Uterus (tissue), 4 donors: ENCODE measurements at places on chromosomes 4 and X. TPM values are rescaled to one million over a fixed set of nuclear protein-coding genes. Genes with fewer than 3 reads are reported as not detected.

DNA sequence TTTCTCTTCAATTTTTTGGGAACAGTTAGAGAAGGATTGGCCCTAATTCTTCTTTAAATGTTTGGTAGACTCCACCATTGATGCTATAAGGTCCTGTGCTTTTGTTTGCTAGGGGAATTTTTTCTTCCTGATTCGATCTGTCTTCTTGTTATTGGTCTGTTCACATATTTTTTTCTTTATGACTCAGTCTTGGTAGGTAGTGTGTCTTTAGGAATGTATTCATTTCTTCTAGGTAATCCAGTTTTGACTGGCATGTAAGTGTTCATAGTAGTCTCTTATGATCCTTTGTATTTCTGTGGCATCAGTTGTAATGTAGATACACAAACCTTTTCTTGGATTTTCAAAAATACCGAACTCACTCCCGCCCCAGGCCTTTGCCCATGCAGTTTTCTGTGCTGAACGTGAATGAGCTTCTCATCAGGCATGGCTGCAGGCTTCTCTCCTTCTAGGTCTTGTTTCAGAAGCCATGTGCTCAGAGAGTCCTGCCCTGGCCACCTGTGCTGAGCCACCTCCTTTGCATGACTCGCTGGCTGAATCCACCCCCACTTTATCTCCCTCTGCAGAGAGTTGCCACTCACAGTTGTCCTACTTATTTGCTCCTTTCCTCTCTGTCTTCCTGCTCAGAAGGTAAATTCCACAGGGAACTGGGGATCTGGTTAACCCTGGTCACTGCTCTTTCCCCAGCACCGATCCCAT is 67.0 kb downstream of the STK32B start:
- H3K36me3 ChIP-seq, result no peaks in the 10 kb centered on the region
- no peaks in the 10 kb centered on the region for H3K27me3 ChIP-seq
- H3K4me3 ChIP-seq, result no peak overlapping the region
- no peak for DNase-seq

DNA sequence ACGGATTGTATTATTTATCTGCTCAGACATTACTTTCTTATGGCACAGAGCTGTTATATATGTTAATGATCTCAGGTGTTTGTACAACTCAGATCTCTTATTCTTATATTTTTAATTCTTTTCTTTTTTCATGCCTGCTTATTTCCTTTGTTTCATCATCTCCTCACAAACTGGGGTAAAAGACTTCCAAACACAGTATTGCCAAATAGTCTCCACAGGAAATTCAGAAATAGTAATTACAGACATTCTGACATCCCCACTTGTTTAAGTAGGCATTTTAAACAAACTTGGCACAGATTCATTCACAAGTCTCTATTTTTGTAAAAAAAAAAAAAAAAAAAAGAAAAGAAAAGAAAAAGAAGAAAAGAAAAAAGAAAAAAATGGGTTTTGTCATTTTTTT is 129.7 kb upstream of the USP38 start:
- no peaks in the 10 kb centered on the region for H3K4me1 ChIP-seq
- no peaks in the 10 kb centered on the region for H3K36me3 ChIP-seq
- no peaks in the 10 kb centered on the region for H3K27me3 ChIP-seq
- H3K27ac ChIP-seq, result no peak overlapping the region
- no peak overlapping the region for H3K4me3 ChIP-seq

DNA sequence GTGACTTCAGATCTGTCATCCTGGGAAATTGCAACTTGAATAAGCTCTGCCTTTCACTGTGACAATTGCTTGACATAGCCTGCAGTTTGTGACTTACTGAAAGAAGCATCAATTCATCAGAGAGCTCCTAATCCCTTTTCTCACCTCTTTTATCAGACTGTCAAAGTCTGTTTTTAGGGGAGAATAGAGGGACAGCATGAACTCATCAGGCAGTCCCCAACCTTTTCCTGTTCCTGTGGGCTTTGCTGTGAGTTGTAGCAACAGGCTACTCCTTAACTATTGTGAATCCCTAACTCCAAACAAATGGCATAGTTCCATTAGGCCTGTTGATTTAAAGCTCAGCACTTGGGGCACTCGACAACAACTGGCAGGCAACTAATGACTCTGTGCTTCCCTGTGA is 64.9 kb downstream of the DOCK11 start:
- H3K27me3 ChIP-seq, result no peaks in the 10 kb centered on the region
- H3K4me1 ChIP-seq, result no peaks in the 10 kb centered on the region
- H3K27ac ChIP-seq, result no peak overlapping the region
- no peak overlapping the region for H3K4me3 ChIP-seq
- DNase-seq, result no peak

GRCh38 chrX:140057001-140057411 is 91.7 kb upstream of the CXorf66 start:
- H3K4me3 ChIP-seq, result no peak overlapping the region
- H3K4me1 ChIP-seq, result no peaks in the 10 kb centered on the region
- H3K36me3 ChIP-seq, result no peaks in the 10 kb centered on the region
- no peaks in the 10 kb centered on the region for H3K27me3 ChIP-seq

GRCh38 chrX:14359727-14360126 is 169.6 kb upstream of the GLRA2 start:
- H3K4me3 ChIP-seq, result no peak overlapping the region
- no peak overlapping the region for H3K27ac ChIP-seq
- no peaks in the 10 kb centered on the region for H3K27me3 ChIP-seq
- H3K4me1 ChIP-seq, result no peaks in the 10 kb centered on the region

- H3K4me1 ChIP-seq, result no peaks in the 10 kb centered on the region
- no peak overlapping the region for H3K4me3 ChIP-seq
- DNase-seq, result no peak
- H3K36me3 ChIP-seq, result no peaks in the 10 kb centered on the region
- H3K27ac ChIP-seq, result no peak overlapping the region
Measured at GRCh38 chr4:61950625-61951024, 750.5 kb downstream of the ADGRL3 start.

The PAGE2B gene
- total RNA-seq, result not detected

The PASD1 gene
- total RNA-seq, result not detected

The MAGEC3 gene
- not detected for total RNA-seq

The MAGEA6 gene
- total RNA-seq, result not detected

The SHROOM4 gene
- total RNA-seq, result 11.3 TPM

The LDB2 gene
- total RNA-seq, result 89.1 TPM

The MED14 gene
- total RNA-seq, result 125 TPM

The FDCSP gene
- not detected for total RNA-seq
